Activated CD4-positive, CD25-positive, alpha-beta regulatory T cell (primary cell): ENCODE measurements at places on chromosomes 12 and 14.

DNA sequence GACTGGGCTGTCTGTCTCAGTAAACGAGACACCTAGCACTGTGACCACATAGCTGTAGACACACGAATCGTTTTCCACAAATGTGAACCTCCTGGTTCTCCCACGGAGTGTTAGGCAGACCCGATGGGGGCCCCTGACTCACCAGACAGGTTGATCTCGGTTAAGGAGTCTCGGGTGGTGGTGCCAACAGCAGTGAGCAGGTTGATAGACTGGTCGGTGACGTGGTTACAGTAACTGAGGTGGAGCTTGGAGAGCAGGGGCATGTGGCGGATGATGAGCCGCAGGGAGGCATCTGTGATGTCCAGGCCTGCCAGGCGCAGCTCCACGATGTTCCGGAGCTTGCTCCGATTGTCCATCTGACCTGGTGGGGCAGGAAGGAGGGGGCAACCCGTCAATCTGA, 39.8 kb downstream of the RNF34 start:
- no peak for DNase-seq

DNA sequence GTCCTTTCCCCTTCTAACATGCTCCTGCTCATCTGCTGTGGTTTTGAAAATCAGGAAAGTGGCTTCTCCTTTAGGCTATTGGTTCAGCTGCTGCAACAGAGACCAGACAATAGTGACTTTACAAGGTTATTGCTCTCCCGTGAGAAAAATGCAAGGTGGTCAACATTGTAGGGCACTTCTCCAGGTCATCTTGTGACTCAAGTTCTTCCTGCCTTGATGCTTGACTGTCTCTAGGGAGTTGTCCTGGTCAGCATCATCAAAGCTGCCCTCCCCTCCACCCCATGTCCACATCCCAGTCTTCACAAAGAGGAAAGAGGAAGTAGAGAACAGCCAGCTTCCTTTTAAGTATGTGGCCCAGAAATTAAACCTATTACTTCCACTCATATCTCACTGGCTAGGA, 3.9 kb upstream of the TMEM63C start:
- DNase-seq: no peak

DNA sequence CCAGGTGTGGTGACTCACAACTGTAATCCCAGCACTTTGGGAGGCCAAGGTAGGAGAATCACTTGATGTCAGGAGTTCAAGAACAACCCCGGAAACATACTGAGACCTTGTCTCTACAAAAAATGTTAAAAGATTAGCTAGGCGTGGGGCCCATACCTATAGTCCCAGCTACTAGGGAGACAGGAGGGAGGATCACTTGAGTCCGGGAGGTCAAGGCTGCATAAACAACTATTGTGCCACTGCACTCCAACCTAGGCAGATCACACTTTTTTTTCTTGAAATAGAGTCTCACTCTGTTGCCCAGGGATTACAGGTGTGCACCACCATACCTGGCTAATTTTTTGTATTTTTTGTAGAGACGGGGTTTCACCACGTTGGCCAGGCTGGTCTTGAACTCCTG, 6.1 kb downstream of the RND1 start:
- DNase-seq: no peak

DNA sequence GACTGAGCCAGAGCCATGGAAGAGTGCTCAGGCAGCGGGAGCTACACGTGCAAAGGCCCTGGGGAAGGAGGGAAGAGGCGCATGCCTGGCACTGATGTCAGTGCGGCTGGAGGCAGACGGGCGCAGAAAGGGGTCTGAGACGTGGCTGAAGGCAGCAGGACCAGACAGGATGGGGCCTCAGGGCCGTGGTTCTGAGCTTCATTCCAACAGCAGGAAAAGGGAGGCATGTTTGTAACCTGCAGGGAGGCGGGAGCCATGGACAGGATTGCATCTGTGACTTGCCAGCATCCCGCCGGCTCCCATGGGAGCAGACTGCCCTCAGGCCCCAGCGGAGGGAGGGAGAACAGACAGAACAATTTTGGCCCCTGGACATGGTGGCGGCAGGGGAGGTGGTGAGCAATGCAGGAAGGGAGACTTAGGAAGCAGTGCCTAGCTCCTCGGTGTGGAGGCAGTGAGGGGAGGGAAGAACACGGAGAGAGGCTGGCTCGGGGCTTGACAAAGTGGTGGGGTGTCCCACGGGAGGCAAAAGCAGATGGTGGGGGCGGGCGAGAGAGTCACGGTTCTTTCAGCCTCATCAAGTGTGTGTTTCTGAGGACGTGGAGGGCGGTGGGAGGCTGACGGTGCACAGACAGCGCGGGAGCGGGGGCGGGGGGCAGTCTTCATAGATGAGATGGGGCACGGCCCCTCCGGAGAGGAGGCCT, 33.3 kb upstream of the INF2 start:
- no peak for DNase-seq

DNA sequence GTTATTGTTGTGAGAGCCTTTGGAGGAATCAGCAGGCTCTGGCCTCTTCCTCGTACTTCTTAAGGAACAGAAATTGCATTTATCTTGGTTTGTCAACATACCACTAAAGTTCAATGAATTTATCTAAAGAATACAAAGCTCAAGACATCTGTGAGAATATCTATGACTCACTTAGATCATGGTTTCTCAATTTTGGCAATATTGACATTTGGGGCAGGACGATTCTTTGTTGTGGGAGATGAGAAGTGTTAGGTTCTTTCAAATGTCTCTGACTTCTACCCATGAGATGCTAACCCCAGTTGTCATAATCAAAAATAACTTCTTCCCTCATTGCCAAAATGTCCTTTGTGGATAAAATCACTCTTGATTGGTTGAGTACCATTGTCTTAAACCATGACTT, 1190.3 kb downstream of the GALC start:
- no peak for DNase-seq

DNA sequence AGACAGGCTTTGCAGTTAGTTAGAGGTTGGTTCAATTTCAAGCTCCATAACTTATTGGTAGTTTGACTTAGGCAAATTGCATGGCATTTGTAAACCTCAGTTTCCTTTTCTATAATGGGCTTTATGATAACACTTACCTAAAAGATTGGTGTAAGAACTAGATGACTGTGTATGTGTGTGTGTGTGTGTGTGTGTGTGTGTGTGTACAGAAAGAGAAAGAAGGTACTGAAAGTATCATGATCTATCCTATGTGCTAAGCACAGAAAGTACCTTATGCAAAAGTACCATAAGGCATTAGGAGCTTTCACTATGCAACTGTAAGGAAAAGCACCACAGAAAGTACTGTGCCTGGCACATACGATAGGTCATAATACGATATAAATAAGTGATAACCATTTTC, 304.3 kb upstream of the KITLG start:
- DNase-seq: no peak

GRCh38 chr12:69555461-69555860, 29.8 kb upstream of the CCT2 start:
- DNase-seq: no peak

DNA sequence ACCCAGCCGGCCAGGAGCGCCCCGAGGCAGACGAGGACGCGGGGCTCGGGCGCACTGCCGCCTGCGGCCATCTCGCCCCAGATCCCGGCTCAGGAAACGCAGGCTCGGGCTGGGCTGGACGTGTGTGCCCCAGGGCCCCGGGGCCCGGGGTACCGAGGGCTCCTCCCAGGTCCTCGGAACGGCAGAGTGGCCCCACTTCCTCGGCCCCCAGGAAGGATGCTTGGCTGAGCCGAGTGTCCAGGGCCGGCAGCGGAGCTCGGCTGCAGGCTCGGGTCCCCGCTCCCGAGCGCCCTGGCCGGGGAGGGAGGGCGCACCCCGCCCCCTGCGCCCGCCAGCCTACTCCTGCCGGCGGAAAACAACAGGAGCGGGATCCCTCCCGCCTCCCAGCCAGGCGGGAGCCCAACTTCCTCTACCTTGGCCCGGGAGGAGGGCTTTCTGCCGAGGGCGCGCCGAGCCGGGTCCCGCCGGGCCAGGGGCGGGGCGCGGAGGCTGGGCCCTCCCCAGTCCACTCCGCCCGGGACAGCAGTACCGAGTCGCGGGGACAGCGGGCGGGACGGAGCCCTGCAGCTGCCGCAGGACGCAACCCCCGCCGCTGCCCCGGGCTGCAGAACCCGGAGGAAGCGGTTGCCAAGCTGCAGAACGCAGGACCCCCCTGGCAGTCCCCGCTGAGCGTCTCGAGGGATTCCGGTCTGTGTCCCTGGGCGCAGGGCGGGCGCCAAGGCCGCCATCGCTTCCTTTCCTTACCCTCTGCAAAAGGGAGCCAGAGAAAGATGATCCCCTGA, at the start of gene VSIG10:
Gene VSIG10, minus strand, starts transcription at position 411 of the 782 bp plus-strand sequence. Its CDS starts 340 bp downstream, at position 71.
- no peak for DNase-seq

DNA sequence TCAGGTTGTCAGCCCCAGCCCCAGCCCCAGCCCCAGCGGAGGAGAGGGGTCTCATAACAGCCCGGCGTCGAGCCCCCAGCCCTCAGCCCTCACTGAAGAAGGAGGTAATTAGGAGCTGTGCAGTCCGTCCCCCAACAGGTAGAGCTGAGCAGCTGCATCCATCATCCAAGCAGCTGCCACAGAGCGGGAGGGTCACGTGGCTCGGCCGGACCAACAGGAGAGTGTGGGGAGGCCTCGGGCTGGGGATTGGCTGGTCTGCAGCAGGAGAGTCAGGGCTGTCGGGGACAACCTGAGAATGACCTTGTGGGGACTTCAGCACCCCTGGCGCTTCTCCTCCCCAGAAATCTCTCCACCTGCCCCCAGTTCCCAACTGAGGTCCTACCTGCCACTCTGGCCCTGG, 29.6 kb downstream of the SMUG1 start:
- DNase-seq: no peak

GRCh38 chr14:99329711-99330315, 57.8 kb upstream of the BCL11B start:
- no peak for DNase-seq

DNA sequence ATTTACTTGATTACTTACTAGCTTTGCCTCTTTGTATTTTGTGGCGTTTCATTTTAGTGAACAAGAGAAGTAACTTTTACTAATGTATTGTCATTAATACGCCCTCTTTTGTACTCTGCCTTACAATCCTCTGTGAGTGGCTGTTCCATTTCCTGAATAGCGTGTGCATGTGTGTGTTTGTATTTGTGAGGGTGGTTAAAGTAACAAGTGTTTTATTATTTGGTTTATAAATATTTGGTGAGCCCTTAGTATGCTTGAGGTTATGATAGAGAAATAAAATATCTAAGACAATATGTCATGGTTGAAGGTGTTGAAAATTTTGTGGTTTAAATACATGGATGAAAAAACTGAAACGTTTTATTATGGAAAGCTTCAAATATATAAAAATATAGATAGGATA, 71.7 kb upstream of the REP15 start:
- no peak for DNase-seq

GRCh38 chr14:93085911-93086310, 29.8 kb downstream of the ITPK1 start:
- DNase-seq: no peak
